DND-41 (cell line): ENCODE measurements at places on chromosomes 12 and 14.

GRCh38 chr14:106395456-106396050 lies 869.2 kb downstream of the TMEM121 start:
- H3K27me3 ChIP-seq, result no peaks in the 10 kb centered on the region
- H3K36me3 ChIP-seq, result peaks cover 60% of the 10 kb centered on the region
- peaks cover 80% of the 10 kb centered on the region for H3K4me1 ChIP-seq
- DNase-seq, result peak; percentile 78
- H3K27ac ChIP-seq, result peak overlapping the region; percentile 83

DNA sequence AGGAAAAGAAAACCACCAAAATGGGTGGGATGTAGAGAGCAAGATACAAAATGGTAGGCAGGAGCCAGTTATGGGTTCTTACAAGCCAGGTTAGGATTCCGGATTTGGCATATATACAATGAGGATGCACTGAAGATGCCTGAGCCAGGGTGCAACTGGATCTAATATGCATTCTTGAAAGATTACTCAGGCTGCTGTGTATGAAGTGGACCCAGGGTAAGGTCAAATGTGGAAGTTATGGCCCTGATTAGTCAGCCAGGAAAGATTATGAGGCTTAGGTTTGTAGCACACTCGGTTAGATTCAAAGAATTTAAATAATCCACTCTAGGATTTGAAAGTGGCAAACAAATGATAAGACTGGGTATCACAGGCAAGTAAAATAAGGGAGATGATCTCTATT lies 1750.7 kb upstream of the FLRT2 start:
- H3K4me3 ChIP-seq, result no peak overlapping the region
- H3K36me3 ChIP-seq, result no peaks in the 10 kb centered on the region
- H3K4me1 ChIP-seq, result no peaks in the 10 kb centered on the region
- H3K27ac ChIP-seq, result no peak overlapping the region
- no peaks in the 10 kb centered on the region for H3K27me3 ChIP-seq
- DNase-seq, result no peak

DNA sequence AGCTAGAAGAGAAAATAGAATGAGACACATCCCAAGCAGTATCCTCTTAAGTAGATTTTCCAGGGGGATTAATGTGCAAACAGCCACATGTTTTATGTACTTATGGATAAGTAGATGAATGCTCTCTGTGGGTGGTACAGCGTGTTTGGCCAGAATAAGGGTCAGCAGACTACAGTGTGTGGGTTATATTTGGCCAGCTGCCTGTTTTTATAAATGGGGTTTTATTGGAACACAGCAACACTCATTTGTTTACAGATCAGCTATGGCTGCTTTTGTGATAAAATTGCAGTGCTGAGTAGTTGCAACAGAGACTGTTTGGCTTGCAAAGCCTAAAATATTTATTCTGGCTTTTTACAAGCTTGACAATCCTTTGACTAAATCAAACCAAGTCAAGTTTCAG lies 780.2 kb upstream of the SEL1L start:
- DNase-seq, result no peak
- H3K27me3 ChIP-seq, result no peaks in the 10 kb centered on the region
- H3K36me3 ChIP-seq, result no peaks in the 10 kb centered on the region
- H3K27ac ChIP-seq, result no peak overlapping the region
- no peak overlapping the region for H3K4me3 ChIP-seq

DNA sequence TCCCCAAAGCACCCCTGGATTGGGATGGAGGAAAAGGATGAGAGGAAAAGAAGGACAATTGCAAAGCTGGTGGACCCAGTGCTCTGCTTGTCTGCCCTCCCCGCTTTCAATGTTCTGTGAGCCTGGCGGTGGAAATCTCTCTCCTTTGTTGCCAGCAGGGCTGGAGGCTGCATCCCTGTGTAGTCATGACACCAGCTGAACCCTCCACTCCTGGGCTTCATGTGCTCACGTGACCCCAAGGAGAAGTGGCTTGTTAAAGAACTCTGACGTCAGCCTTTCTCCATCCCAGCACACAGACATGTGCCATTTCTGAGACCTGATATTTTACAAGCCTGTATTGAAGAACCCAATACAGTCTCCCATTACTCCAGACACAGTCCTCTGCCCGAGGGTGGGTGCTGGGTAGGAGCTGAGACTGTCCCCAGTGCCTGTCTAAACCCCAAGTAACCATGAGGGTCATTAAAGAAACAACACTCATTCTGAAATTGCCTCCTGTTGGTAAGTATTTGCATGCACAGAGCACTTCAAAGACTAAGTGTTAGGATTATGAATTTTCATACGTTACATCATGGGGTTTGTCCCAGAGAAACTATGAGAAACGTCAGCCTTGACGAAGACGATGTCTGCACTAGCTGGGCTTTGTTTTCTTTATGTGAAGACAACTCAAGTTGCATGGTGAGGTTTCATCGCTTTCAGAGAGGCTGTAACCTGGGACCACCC lies 21.7 kb downstream of the GALNT16 start:
- no peak overlapping the region for H3K27ac ChIP-seq
- no peaks in the 10 kb centered on the region for H3K36me3 ChIP-seq
- H3K4me3 ChIP-seq, result no peak overlapping the region
- peaks cover 2% of the 10 kb centered on the region for H3K27me3 ChIP-seq
- DNase-seq, result no peak

DNA sequence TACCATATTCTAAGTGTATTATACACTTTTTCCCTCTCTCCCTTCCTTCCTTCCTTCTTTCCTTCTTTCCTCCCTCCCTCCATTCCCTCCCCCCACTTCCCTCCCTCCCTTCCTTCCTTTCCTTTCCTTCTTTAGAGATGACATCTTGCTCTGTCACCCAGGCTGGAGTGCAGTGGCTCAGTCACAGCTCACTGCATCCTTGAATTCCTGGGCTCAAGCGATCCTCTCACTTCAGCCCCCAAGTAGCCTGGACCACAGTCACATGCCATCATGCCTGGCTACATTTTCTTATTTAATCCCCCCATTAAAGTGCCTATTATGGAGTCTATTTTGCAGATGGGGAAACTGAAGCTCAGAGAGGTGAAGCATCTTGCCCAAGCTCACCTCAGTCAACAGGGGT lies 55.0 kb downstream of the SVOP start:
- H3K27ac ChIP-seq, result no peak overlapping the region
- no peak overlapping the region for H3K4me3 ChIP-seq
- peaks cover 3% of the 10 kb centered on the region for H3K27me3 ChIP-seq

GRCh38 chr12:12723681-12724420 lies 6.7 kb downstream of the CDKN1B start:
- peaks cover 39% of the 10 kb centered on the region for H3K36me3 ChIP-seq
- peak overlapping the region; percentile 88; the same call in 1 of the 2 replicates for H3K4me3 ChIP-seq
- no peaks in the 10 kb centered on the region for H3K27me3 ChIP-seq
- H3K4me1 ChIP-seq, result peaks cover 64% of the 10 kb centered on the region
- H3K27ac ChIP-seq, result peak overlapping the region; percentile 100

DNA sequence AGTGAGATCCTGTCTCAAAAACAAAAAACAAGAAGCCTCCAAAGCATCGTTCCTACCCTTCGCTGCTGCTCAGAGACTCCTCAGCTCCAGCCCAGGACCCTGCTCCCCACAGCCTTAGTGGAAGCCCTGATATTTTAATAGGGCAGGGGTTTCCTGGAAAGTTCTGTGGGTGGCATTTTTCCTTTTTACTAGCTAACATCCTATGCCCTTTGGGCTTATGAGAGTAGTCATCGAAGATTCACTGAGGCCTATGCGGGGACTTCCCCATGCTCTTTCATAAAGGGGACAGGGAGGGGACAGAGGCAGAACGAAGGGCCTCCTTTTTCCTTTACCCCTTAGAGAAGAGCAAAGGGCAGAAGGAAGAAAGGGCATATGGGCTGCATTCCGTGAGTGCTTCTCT lies 8.3 kb downstream of the LAG3 start:
- no peaks in the 10 kb centered on the region for H3K36me3 ChIP-seq
- H3K27ac ChIP-seq, result no peak overlapping the region
- H3K27me3 ChIP-seq, result peaks cover 5% of the 10 kb centered on the region
- peaks cover 29% of the 10 kb centered on the region for H3K4me1 ChIP-seq

- H3K4me1 ChIP-seq, result no peaks in the 10 kb centered on the region
- H3K36me3 ChIP-seq, result peaks cover 7% of the 10 kb centered on the region; the same call in 1 of the 2 replicates
- no peaks in the 10 kb centered on the region for H3K27me3 ChIP-seq
- no peak for DNase-seq
These were observed 107.2 kb upstream of the FGD4 start for GRCh38 chr12:32292151-32292550.

GRCh38 chr14:58108717-58109116 lies 43.3 kb downstream of the ARMH4 start:
- H3K27ac ChIP-seq, result no peak overlapping the region
- H3K36me3 ChIP-seq, result no peaks in the 10 kb centered on the region
- H3K4me3 ChIP-seq, result no peak overlapping the region
- peaks cover 13% of the 10 kb centered on the region for H3K27me3 ChIP-seq
- DNase-seq, result no peak
